ENCODE measurements at places on chromosomes 3 and 15.

GRCh38 chr3:70988111-70988510, 595.4 kb downstream of the FOXP1 start:
- DNase-seq = no peak

DNA sequence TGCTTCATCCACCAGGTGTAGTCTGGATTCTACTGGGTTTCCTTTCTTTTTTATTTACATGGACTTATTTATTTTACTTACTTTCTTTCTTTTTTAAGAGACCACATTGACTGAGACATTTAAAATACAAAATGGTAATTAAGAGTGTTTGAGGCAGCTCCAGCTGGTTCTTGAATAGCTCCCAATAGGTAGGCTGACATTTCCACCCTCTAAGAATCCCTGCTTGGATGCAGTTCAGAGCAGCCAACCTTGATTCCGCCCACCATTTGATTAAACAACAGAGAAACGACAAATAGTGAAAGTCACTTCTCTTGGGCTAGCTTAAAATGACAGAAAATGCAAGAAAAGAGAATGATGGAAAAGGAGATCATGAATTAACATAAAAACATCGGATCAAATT, 270.5 kb downstream of the TUSC7 start:
- DNase-seq = no peak

DNA sequence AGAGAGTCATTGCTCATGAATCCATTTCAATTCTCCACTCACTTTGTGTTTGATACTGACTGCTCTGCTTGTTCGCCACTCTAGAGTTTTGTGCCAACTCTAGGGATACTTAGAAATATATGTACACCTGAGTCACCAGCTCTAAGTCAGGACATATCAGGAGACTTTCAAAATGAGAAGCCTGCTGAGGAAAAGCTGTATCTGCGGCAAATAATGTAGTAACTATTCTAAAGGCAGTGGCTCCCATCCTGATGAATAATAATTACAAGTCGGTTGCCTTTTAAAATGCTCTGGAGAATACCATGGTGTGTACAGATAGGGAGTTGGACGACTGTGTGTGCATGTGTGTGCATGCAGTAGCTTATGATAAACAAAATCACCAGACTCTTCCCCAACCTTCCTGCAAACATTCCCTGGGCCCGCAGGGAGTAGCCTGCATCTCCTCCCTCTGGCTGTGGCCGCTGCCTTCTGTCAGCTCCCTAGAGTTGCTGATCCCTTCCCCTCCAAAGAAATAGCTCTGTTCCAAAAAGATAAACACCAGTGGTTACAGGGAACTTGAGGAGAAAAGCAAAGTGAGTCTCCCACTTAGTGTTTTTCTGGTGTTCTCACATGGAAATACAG, 346.3 kb upstream of the UMPS start:
- DNase-seq = no peak

GRCh38 chr15:75073197-75073596, 49.8 kb downstream of the PPCDC start:
- no peak for DNase-seq

- no peak for DNase-seq
These were observed 99.4 kb downstream of the SST start for GRCh38 chr3:187570776-187571175.

GRCh38 chr15:37115538-37115937, 15.2 kb upstream of the MEIS2 start:
- DNase-seq = no peak

DNA sequence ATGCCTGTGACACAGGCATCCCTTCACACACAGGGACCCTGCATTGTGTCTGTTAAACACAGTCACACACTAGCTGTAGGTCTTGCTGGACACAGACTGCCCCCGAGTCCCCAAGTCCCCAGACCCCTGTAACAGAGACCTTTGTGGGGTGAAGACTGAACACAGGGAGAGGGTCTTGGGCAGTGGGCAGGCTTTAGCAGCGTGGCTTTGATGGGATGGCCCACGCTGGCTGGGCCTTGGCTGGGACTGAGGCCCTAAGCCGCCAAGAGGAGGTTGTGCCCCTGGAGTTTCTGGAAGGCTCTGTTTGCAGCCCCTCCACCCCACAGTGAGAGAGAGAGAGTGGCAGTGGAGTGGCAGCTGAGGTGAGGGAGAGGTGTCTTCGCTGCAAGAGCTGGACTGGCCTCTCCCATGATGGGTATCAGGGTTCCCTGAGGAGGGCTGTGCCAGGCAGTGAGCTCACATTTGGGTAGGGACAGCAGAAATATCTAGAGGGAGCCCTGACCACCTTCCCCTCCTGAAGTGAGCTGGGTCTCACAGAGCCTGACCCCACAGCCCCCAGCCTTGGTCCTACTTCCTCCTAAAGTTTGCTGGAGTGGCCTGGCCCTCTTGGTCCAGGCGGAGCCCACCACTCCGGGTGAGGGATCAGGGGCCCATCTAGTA, 635 bp upstream of the VILL start:
- DNase-seq = no peak

- no peak for DNase-seq
These were observed 38.5 kb downstream of the SMAD3 start for GRCh38 chr15:67103869-67104268.

GRCh38 chr15:54582863-54583643, 604.8 kb downstream of the UNC13C start:
- DNase-seq = no peak

DNA sequence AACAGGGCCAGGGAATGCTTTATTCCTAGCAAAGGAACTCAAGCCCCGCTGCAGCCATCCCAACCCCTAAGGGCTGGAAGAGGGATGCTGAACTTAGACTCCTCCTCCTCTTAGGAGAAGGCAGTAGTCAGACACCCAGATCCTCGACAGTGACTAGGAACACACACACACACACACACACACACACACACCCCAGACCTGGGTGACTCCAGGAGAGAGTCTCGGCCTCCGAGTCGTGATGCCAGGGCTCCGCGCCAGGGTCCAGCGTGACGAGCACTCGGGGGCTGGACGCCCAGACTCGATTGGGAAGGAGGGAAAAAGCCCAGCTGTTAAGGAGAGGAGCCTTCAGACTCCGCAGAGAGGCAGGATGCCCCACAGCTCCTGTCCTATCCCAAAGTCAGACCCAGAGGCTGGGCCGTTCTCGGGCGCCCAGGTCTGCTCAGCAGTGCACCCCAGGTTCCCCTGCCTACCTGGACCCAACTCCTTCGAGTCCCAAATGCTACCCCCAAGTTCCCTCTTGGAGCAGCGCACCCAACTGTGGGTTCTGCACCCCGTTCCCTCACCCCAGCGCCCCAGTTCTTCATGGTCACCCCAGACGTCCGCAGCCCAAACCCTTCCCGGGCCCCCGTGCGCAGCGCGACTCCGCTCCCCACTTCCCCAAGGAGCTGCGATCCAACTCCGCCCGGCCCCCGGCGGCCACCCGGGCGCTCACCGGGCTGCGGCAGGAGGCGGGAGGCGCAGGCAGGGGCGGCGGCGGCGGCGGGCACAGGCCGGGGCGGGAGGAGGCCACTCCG, 421 bp downstream of the BMF start:
- peak; percentile 23 for DNase-seq

DNA sequence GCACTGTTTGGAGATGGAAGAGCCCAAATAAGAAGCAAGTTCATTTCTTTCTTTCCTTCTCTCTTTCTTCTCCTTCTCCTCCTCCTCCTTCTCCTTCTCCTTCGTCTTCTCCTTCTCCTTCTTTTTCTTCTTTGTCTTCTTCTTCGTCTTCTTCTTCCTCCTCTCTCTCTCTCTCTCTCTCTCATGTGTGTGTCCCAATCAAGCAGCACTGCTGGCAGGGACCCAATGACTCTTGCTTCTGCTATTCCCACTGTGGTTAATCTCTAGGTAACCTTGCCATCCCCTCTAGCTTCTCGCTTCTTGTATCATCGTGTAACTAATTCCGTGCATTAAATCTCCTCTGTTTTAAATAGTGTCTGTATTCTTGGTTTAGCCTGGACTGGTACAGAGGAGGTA, 26.1 kb upstream of the ZNF280D start:
- peak; percentile 34 for DNase-seq

- no peak for DNase-seq
These were observed 298.2 kb downstream of the UBE2E2 start for GRCh38 chr3:23501201-23501802.

DNA sequence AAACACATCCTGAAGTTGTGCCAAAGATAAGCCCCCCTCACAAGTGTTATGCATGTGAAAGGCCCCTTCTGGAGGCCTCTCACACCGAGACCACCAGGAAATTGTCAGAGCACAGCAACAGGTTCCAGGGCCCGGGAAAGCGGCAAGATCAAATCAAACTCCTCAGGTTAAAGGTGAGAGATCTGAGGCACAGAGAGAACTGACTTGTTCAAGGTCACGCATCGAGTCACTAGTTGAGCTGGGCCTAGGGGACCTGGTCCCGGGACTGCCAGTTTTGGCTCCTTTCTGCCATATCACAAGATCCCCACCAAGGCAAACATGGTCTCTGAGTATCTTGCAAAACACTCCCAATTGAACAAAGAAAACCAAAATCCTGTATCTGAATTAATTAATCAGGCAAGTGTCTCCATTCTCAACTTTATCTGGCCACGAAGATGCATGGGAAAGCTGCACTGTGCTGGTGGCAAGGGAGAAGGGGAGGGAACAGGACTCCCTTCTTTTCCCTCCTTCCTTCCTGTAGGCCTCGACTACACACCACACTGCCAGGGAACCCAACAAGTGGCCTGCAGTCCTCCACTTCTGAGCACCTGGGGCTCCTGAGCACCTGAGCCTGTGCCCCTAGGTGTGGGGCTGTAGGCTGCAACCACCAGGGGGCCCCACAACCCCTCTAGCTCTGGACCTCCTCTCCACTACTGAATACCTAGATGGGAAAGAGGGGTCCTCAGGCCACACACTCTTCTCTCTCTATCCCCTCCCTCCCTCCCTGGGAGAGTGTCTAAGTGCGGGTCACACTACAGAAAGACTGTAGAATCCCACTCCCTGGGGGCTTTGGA, 37.3 kb downstream of the ANP32A start:
- no peak for DNase-seq

GRCh38 chr15:64698823-64699222, 76.6 kb downstream of the RBPMS2 start:
- no peak for DNase-seq

- no peak for DNase-seq
These were observed 304.9 kb upstream of the ADAMTS9 start for GRCh38 chr3:64992530-64993285.

- no peak for DNase-seq
These were observed 26.8 kb downstream of the TIMMDC1 start for GRCh38 chr3:119524931-119525662.

GRCh38 chr3:58356054-58356453, 23.4 kb downstream of the PXK start:
- DNase-seq = no peak

DNA sequence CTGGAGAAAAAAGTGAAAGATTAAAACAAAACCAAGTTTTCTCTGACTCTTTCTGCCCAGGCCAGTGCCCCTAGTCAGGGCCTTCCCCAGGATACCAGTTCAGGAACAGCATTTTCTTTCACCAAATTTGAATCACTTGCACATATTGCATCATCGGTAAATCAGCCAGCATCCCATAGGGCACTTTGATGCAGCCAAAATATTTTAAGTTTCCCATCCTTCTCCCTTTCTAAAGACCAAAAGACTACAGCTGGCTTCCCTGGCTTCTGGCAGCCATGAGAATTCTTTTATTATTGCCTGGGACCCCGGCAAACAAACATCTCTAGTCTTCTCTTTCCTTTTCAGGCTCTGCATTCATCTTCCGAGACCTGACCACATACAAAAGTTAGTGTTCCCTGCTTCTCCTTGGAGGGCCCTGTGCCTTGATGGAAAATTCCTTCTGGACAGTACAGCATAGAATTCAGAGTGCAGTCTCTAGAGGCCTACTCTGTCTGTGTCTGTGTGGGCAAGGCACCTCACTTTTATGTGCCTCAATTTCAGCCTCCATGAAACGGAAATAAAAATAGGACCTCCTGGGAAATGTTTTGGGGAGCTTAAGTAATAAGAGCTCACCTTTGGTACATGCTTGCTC, 348.0 kb downstream of the VPS13C start:
- DNase-seq = no peak

DNA sequence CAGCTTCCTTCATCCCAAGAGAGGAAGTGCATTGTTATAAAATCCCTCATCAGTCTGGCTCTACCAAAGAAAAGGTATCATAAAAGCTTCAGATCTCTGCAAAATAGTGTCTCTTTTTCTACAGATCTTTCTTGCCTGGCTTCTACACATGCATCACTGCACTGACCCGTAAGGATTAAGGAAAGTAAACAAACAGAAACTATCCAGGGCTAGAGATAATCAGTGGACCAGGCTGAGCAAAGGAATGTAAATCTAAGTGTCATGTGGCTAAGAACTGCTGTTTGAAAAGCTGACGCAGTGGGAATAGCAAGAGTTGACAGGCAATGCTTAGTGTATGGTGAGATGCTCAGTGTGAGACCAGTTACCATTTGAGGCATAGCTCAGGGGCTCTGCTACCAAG, 339.7 kb downstream of the IL5RA start:
- DNase-seq = peak; percentile 70

GRCh38 chr3:101926594-101927105, 77.3 kb downstream of the NFKBIZ start:
- DNase-seq = no peak

DNA sequence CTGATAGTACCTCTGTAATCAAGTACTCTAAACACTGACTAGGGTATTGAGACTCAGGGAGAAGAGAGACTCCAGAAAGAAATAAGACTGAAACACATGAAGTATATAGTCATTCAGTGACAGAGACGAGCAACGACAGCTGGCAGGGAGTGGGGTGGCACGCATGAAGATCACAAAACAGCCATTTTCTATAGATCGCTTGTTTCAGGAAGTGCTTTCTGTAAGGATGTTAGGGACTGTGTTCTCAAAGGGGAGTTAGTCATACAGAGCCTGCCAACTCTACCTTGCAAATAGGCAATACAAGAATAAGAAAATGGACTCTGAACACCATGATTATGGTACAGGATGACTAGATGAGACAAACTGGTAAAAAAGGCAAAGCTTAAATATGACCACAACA, 139.5 kb downstream of the TBL1XR1 start:
- no peak for DNase-seq

DNA sequence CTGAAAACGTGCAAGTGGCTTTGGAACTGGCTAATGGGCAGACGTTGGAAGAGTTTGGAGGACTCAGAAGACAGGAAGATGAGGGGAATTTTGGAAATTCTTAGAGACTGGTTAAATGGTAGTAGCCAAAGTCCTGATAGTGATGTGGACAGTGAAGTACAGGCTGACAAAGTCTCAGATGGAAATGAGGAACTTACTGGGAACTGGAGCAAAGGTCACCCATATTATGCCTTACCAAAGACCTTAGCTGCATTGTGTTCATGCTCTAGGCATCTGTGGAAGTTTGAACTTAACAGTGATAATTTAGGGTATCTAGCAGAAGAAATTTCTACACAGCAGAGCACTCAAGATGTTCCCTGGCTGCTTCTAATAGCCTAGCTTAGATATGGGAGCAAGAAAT, 28.6 kb upstream of the SERPINI2 start:
- no peak for DNase-seq

GRCh38 chr3:143640774-143641173, 207.5 kb downstream of the SLC9A9 start:
- DNase-seq = no peak

GRCh38 chr3:32109256-32109655, 2.8 kb downstream of the GPD1L start:
- no peak for DNase-seq

All from kidney glomerular epithelial cell (primary cell).